ENCODE measurements at places on chromosomes 1 and 21.
A peak's percentile ranks its signal among the peaks of the same experiment; 100 is the strongest.

GRCh38 chr1:207072233-207072632, 16.4 kb upstream of the C4BPB start:
- no peak for DNase-seq

DNA sequence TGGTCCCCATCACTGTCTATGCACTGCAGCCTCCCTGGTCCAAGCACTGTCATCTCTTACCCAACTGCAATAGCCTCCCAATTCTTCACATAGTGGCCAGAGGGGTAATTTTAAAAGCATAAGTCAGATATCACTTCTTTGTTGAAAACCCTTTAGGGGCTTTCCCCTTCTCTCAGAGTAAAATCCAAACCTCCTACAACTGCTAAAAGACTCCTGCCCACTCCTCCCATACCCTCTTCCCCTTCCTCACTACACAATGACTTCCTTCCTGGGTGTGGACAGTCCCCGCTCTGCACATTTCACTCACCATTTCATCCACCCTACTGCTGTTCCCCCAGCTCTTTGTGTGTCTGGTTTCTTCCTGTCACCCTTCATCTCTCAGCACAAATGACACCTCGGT, 8.3 kb downstream of the MCOLN2 start:
- no peak for DNase-seq

DNA sequence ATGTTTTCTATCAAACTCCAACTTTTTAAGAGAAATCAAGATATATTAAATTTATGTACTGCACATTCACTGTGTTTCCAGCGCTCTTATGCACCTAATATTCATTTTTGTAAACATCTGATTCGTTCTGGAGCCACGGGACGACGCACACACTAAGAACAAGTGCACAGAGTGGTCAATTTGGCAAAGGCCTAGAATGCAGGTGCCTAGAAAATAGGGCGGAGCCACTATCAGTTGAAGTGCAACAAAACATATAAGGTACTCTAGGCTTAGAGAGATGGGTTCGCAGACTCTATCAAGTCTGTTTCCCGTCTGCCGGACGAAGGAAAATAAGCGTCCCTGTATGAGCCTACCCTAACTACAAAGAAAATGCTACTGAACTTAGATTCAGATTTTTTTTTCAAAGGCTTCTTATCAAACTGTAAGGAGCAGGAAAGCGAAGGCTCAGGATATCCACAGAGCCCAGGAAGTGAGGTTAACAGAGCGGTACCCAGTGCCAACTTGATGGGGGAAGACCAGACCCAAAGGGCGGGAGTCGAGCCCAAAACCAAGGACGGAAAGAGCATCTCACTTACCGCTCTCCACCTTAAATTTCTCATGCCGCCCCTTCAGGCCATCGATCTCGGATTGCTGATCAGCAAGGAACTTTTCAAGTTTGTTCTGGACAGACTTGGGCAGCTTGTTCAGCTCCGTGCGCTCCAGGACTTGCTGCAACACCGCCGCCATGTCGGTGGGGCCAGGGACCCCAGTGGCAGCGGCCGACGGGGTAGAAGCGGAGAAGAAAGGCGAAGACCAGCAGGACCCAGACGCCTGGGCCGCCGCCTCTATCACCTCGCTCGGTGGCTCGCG, 526 bp downstream of the TPR start:
- DNase-seq: peak; percentile 21

- DNase-seq: no peak
These were observed 85.1 kb upstream of the CSF3R start for GRCh38 chr1:36567601-36568341.

- no peak for DNase-seq
These were observed 23.7 kb downstream of the KCNJ15 start for GRCh38 chr21:38280454-38280853.

DNA sequence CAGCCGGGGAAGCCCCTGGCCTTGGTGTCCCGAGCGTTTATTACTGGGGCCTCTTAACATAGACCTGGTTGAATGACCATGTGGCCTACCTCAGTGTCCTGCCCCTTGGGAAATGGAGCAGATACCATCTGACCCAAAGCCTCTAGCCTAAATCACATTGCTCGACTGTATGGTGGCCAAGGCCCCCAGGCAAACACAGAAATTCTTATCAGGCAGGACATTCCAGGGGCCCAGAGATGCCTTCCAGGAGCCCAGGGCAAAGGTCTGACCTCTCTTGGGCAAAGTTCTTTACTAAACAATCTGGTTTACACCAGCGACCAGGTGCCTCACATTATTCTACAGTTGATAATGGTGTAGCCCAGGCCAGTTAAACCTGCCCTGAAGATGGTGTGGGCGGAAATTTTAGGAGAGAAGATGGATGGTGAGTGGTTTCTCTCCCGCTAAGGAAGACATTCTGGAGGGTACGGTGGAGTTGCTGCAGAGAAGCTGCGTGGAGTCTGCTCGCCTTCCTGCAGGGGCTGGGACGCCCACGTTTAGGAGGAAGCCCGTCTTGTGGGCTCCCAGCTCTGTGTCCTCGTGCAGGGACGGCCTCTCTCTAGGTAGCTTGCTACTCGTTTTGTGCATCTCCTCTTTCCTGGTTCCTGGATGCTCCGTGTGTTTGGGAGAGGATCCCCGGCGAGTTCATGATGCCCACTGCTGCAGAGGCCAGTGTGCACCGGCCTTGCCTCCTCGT, 21.2 kb downstream of the AJAP1 start:
- no peak for DNase-seq

DNA sequence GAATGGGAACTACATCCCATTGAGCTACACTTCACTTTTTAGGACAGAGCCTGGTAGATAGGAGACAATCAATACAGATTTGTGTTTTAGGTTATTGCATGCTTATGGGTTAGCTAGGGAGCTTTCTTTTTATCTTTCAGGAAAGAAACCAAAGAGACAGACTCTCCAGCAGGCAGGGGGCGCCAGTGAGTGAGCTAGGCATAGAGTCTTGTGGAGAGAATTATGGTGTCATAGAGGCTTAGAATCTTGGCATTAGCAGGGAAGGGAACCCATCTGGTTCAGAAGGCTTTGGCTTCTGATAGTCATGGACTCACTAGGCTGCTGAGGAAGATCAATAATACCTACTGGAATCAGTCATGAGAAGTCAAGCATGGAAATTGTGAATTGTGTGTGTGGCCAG, at the start of gene SMCP:
SMCP (plus strand) TSS at position 281 of the 400 bp plus-strand sequence. CDS start 6,101 bp downstream, outside the sequence.
- no peak for DNase-seq

DNA sequence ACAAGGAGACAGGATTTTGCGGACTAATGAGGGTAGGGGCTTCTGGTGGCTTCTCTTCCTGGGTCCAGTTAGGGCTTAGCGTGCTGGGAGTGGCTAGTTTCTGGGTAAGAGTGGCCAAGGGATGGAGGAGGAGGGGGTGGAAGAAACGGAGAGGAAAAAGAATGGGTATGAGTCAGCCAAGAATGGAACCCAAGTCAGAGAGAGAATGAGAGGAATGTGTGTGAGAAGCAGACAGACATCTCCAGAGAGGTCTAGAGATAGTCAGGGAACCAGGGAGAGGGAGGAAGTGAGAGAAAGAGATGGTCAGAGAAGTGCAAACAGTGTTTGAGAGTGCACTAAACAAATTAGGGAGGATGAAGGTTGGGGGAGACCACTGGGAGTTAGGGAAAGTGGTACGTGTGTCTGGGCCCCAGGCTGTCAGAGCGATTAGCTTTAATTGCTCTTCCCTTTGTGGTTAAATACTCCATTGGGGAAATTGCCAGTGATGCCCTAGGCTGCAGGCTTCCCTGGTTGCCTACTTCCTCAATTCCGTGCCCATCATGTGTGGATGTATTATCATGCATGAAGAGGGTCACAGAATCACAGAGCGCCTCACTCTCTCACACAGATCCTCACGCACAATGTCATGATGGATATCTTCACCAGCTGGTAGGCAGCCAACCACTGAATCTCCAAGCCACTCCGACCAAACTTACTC, 1.4 kb downstream of the PEA15 start:
- peak; percentile 84 for DNase-seq

DNA sequence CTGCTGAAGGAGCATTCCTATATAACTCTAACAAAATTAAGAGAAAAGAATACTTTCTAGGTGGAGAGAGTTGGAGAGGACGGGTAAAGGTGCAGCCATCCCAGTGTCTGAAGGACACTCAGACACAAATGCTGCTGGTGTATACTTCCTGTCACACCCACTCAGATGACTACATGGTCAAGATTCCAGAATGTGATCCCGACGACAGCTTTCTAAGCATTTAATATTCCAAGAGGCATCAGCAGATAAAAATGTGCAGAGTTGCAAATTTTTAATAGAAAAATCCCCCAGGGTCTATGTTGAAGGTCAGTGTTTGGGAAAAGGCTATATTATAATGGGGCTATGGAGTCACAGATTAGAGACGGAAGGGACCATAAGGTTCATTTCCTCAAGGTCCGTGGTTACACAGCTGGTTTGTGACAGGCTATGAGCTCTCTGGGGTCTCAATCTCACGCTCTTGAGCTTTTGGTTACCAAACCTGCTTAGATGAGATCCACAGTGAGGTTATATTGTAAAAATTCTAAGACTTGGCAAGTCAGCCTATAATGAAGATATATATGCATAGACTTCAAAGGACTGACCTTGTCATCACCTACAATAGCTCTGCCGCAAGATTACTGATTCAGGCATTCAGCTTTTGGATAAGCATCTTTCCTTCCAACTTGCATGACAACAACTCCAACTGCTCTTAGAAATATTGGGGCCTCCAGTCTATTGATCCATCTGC, 35.1 kb downstream of the ZNF281 start:
- peak; percentile 40 for DNase-seq

DNA sequence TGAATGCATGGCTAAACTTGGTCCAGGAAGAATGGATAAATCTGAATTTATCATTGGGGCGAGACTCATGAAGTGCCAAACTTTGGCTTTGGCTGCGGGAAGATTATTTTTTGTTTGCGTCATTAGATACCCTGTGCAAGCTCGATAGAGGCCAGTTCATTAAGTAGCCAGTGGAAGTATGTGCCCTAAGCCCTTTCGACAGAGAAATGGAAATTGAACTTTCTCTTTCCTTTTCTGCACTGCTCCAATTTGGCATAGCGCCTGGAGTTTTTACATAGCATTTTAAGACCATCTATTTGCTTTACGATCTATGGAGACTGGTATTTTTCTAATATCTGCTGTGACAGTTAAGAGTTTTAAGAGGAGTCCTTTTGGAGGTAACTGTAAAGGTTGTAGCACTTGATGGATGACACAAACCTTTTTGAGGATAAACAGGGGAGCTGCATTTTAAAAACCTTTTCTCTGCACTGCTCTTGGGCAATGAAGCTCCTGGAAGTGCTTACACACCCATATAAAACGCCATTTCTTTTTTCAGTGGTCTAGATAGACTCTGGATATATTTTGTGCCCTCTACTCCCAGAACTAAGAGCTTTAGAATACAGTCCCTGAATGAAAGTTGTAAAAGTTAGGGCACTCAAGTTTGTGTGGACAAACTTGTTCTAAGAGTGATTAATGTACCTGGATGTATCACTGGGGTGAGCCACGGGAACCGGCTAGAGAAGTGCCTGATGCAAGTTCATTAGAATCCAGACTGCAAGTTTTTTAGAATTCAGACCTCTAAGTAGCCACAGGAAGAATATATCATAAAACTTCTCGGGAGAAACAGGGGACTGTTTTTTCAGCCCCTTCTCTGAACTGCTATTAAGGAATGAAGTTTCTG, 41.3 kb upstream of the CFHR3 start:
- DNase-seq: no peak
